ENCODE measurements at places on chromosomes 3 and 15. TPM values are rescaled to one million over a fixed set of nuclear protein-coding genes. Genes with fewer than 3 reads are reported as not detected.

The TGM4 gene
- 16.5 TPM for total RNA-seq

The GOLGA8R gene
- total RNA-seq = 6.7 TPM

The PRR20G gene
- not detected for total RNA-seq

The NEDD4 gene
- 40.7 TPM for total RNA-seq

The XYLB gene
- 2.4 TPM for total RNA-seq

The TBC1D5 gene
- total RNA-seq = 69.1 TPM

The KIAA1143 gene
- 23.1 TPM for total RNA-seq

The ATXN7 gene
- total RNA-seq = 22.0 TPM

The NEK10 gene
- 0.98 TPM for total RNA-seq

The CRABP1 gene
- total RNA-seq = not detected

The C15orf39 gene
- 13.1 TPM for total RNA-seq

The PLS1 gene
- 0.76 TPM for total RNA-seq

The MKRN3 gene
- total RNA-seq = 0.11 TPM

The TLR9 gene
- total RNA-seq = under 0.01 TPM

The DUOX2 gene
- total RNA-seq = 5.1 TPM

The DNAJA4 gene
- 22.9 TPM for total RNA-seq

The ZBBX gene
- not detected for total RNA-seq

The ARHGEF26 gene
- total RNA-seq = 23.9 TPM

The ITIH1 gene
- total RNA-seq = not detected

Data from placental epithelial cell (primary cell).